ENCODE measurements at places on chromosomes 12 and 14.

DNA sequence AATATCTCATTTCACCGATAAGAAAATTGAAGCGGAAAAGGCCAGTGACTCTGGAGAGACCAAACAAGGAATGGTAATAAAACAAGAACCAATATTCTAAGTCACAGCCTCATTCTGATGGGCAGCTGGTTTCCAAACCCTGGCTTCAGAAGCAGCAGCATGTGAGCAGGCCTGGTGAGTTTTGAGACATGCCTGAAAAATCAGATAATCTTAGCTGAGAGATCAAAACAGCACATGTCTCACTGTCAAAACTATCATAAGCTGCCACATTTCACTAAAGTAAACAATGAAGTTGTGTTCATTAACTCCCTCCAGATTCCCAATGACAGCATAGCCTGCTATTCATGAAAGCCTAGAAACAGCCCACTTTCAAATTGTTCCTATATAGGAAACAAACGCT, 36.5 kb downstream of the CIT start:
- no peak for ATAC-seq

- ATAC-seq = no peak
These were observed 340.0 kb downstream of the TRHDE start for GRCh38 chr12:72612171-72612570.

- ATAC-seq = peak; percentile 59
These were observed 60.9 kb upstream of the GPATCH2L start for GRCh38 chr14:76090616-76091391.

- no peak for ATAC-seq
These were observed 50.5 kb downstream of the SSH1 start for GRCh38 chr12:108806921-108807320.

DNA sequence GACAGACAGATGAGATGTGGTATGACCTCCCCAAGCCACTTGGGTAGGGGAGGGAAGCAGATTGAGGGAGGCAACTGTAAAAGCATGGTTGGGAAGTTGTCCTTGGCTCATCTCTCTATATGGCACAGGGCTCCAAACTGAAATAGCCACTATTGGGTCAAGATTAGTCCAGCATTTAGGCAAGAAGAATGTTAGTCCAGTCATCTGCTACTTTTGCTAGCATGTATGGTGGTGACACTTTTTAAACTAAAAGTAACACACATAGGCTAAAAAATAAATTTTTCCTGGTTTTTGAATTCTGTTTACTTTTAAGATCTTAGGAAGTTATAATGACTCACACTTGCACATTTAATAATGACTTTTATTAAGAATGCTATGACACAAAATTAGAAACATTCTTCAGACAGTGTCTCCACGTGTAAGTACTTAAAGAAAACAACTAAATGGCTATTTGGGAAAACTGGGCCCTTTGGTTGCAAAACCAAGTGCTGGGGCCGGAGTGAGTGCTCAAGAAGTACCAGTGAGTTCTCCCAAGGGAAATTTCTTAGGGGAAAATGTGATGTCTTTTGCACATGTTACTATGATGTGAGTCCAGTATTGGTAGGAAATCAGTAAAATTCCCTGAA, 179.1 kb upstream of the HIF1A start:
- ATAC-seq = no peak

- no peak for ATAC-seq
These were observed 364.7 kb downstream of the APAF1 start for GRCh38 chr12:99009654-99010296.

DNA sequence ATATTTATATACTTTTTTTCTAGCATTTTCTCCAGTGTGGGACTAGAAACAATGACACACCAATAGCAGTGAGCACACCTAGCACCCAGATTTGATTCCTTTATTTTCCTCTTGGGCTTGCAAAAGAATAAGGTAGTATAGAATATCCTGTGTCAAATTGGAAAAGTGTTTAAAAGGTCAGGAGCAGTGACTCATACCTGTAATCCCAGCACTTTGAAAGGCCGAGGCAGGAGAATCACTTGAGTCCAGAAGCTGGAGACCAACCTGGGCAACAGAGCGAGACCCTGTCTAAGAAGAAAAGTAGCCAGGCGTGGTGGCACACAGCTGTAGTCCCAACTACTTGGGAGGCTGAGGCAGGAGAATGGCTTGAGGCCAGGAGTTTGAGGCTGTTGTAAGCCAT, 53.8 kb upstream of the SGPP1 start:
- ATAC-seq = no peak

GRCh38 chr12:116265351-116266147, 11.9 kb downstream of the MED13L start:
- ATAC-seq = no peak

- no peak for ATAC-seq
These were observed 258.4 kb downstream of the AKAP6 start for GRCh38 chr14:32587461-32587860.

DNA sequence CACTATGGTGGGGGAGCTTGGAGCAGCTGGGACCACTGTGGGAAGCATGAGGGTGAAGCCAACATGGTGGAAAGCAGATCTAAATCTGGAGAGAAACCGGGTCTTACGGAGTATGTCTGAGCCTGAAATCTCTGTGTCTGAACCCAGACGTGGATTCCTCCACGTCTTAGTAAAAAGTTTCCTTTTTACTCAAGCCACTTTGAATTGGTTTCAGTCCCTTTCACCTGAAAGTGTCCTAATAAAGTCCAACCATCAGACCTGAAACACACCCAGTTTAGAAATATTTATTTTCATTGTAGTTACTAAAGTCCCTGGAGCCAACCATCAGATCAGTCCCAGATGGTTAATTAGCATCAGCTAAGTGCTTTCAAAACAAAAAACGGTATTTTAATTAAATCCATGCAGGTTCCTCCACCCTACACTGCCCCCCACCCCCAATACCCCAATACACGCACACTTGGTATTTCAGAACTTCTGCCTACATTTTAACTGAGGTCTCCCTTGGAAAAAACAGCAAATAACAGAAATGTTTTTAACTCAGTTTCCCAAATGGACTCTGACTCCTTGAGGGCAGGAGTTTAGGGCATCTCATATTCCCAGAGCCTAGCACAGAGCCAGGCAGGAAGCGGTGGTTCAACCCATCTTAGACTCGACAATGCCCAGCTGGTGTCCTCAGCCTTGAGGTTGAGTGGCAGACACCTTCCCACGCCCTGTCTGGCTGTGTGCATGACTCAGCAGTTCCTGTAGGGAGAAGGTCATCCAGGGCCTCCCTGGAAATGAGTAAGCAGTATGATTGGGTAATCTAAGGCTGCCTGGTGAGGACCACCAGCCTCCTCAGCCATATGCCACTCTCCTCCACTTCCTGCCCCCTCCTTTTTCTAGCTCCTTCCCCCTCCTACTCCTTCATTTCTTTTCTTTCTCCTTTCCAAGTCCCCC, 175.8 kb downstream of the TTC8 start:
- no peak for ATAC-seq

DNA sequence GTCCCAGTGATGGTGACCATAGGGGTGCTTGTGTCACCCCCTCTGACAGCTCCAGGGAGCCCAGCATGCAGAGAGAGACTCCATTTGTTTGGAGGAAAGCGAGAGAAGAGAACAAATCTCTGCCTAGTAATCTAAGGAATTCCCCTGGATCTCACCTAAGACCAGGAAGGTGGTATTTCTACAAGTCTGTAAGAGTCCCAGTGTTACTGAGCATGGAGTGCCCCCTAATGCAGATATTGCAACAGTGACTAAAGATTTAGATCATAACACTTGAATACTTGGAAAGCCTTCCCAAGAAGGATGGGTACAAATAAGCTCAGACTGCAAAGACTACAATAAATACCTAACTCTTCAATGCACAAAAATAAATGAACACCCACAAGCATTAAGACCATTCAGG, 360.4 kb upstream of the GARIN6 start:
- no peak for ATAC-seq

DNA sequence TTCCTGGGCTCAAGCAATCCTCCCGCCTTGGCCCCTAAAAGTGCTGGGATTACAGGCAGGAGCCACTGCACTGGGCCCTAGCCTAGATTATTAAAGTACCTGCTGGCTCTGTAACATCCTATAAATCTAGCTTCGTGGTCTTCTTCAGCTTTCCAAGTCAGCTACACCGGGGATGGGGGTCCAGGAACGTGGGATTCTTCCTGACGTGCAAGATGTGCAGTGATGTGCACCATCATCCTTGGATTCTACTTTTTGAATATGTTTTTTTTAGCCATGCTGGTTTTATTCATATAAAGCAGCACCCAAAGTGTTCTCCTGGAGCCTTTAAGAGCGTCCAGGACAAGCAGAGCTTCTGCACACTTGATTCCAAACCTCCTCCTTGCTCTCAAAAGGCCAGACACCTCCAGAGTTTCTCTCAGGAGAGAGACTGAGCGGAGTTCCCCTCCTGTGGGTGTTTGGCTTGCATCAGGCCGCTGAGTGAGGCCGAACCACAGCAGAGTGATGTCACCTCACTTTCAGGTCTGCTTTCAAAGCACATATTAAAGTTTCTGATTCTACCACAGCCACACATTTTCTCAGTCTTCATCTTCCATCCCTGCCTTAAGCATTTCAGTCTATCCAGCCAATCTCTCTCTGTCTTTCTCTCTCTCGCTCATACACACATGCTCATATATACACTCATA, 33.4 kb downstream of the VCPKMT start:
- ATAC-seq = no peak

- ATAC-seq = no peak
These were observed 148.8 kb upstream of the GARIN6 start for GRCh38 chr12:99498756-99499155.

- peak; percentile 22 for ATAC-seq
These were observed 1.8 kb downstream of the COX6A1 start for GRCh38 chr12:120439646-120440247.

DNA sequence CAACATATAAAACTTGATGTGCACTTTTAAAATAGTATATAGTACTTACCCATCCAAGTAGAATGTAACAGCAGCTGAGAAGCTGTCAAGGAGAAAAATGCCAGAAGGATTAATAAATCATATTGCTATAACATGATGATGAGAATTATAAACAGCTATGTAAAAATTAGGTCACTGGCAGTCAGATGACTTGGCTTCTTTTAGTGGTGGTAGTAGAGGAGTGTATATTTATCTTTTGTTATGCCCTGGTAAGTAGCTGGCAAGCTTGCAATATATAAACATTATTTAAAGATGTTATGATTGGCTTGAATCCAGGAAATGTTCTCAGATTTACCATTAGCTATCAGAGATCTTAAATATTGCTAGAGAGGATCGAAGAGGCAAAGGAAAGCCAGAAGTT, 471.0 kb upstream of the MGAT4C start:
- ATAC-seq = no peak

Measured in gastroesophageal sphincter (tissue), 4 donors.